ENCODE measurements at places on chromosomes 5 and 9.

GRCh38 chr5:134101686-134102439, 12.6 kb upstream of the TCF7 start:
- peak; percentile 79 for DNase-seq

DNA sequence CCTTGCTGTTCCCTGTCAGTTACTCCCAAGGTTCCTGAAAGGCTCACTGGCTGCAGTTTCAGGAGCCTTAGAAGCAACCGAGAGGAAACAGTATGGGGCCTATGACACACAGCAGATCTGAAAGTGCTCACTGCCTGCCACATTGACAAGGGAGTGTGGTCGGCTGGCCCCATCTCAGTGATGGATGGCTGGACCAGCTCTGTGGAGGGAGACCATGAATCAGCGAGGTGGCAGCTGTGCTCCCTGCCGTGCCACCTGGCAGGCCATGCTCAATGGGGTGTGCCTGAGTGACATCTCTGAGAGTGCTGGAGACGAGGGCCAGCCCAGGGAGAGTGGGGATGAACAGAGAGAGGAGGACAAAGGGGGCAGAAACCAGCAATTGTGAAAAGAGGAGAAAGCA, 49.1 kb downstream of the DOCK2 start:
- no peak for DNase-seq

- no peak for DNase-seq
Measured at GRCh38 chr5:19886123-19886917, 101.7 kb downstream of the CDH18 start.

DNA sequence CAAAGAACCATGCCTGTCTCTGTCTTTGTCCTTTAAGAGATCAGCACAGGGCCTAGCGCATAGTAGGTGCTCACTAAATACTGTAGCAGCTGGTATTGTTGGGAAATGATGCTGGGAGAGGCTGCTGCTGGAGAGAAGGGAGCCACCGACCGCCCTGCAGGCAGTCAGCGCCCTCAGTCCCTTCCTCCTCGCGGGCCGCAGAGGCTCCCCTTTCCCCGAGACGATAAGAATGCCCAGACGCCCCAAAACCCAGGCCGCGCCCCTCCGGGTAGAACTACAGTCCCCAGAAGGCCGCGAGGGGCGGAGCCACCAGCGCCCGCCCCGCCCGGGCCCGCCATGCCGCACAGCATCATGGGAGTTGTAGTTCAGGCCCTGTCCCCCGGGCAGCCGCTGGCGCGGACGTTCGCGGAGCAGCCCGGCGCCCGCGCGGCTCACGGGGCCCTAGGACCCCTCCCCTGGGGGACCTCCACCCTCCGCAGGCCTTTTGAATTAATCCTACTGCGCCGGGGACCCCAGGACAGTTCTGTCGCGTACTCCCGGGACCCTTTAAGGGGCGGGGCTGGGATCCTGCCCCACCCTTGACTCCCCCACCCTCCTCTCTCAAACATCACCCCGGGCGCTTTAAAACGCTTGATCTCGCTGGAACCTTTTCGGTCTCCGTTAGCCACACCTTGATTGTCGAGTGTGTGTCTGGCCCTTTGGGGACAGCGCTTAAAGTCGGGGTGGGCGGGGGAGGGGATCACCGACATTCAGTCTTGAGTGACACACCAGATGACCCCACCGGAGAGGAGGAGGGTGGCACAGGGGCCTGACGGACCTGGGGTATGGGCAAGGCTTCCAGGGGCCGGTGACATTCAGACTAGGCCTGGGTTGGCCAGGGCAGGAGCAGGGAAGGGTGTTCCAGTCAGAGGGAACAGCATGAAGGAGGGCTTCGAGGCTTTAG, 24.8 kb upstream of the IER5L start:
- DNase-seq = peak; percentile 93

- no peak for DNase-seq
Measured at GRCh38 chr5:127596501-127596900, 52.4 kb upstream of the CTXN3 start.

- DNase-seq = no peak
Measured at GRCh38 chr9:3884736-3885135, 358.9 kb upstream of the RFX3 start.

GRCh38 chr9:107368696-107369095, 85.6 kb downstream of the RAD23B start:
- no peak for DNase-seq

DNA sequence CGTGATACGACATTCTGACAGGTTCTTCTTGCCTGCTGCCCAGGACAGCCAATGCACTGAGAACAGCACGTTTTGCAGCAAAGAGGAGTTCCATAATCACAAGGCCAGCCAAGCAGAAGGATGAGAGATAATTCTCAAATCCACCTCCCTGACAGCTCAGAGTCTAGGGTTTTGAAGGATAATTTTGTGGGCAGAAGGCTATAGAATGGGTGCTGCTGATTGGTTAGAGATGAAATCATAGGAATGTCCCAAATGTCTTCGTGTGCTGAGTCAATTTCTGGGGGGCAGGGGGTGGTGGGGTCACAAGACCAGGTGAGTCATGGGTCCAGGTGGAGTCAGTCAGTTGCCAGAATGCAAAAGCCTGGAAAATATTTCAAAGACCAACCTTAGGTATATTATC, 175.5 kb upstream of the SLC30A5 start:
- no peak for DNase-seq

DNA sequence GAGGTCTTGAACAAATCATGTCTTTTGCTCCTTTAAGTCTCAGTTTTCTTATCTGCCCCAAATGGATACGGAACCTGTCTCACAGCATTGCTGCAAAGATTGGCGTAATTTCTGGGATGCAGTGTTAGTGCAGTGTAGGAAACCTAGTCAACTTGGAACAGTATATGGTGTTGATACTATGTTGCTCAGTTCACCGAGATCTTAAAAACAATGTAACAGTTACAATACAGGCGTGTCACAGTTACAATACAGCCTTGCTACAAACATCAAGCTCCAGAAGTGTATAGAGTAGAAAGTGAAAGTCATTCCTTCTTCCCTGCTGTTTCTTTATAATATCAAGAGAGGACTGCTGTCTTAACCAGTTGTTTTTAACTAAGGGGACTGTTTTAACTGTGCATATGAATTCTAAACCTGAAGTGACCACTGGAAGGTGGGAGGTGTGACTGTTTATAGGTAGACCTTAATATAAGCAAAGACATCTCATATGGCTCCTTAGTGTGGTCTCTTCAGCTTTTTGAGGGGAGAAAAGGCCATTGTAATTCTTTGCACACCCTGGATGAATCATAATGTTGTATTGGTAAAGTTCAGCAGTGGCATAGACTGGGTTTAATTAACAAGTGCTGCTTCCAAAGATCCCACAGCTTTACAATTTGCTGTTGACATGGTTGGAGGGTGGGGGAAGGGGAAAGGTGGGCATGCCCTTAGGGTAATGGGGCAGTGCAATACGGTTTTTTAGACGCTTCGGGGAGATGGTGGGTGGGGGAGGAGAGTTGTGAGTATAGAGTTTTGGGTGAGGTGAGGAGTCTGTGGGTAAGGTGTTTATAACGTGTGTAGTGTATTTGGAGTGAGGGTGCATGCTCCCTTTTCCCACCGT, 12.9 kb downstream of the PRRC2B start:
- DNase-seq = no peak

GRCh38 chr5:170571875-170572852, 68.3 kb downstream of the KCNIP1 start:
- no peak for DNase-seq

DNA sequence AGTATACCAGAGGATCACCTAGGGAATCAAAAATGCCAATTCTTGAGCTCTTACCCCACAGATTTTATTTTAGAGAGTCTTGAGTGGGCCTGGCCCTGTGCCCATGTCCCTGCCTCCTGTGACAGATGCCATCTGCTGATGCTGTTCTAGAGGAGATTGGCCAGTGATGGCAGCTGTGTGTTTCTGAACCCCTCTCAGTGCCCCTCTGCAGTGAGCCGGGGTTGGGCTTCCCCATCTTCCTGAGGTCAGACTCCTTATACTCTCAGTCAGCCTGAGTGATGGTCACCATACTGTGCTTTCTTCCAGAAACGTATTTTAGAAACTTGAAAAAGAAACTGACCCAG, 6.1 kb downstream of the PTCD2 start:
- no peak for DNase-seq

DNA sequence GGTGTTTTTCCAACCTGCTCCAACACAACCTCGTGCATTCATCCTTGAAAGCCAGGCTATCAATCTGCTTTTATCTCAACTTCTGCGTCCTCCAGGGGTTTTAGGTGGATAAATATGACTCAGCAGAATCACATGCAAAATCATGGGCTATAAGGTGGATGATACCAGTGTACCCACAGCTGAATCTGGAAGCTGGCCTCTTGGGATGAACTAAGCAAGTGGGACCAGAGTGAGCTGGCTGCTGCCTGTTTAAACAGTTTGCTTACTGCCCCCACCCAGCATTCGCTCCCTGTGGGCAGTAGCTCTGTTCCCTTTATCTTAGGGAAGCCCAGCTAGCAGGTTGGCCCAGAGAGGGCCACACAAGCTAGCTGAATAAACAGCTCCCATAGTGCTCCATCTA, 194.0 kb downstream of the CRB2 start:
- DNase-seq = no peak

- DNase-seq = no peak
Measured at GRCh38 chr9:77851882-77852595, 179.6 kb downstream of the GNAQ start.

- DNase-seq = no peak
Measured at GRCh38 chr5:19619571-19619970, 368.4 kb downstream of the CDH18 start.

DNA sequence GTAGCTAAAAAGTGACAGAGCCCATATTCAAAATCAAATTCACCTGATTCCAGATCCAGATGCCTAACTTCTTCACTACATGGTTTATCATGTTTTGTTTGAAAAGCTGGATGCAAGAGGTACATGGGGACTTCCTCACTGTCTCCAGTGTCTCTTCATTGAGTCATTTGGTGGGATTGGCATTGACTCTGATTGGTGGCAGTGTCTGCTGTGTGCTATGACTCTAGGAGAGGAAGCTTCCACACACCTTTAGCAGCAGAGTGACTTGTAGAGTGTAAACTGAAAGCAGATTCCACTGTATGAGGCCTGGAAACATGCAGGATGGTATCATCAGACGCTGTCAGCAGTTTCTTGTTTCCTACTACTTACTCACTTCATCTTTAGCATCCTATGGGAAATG, 250.9 kb upstream of the SEMA6A start:
- DNase-seq = no peak

DNA sequence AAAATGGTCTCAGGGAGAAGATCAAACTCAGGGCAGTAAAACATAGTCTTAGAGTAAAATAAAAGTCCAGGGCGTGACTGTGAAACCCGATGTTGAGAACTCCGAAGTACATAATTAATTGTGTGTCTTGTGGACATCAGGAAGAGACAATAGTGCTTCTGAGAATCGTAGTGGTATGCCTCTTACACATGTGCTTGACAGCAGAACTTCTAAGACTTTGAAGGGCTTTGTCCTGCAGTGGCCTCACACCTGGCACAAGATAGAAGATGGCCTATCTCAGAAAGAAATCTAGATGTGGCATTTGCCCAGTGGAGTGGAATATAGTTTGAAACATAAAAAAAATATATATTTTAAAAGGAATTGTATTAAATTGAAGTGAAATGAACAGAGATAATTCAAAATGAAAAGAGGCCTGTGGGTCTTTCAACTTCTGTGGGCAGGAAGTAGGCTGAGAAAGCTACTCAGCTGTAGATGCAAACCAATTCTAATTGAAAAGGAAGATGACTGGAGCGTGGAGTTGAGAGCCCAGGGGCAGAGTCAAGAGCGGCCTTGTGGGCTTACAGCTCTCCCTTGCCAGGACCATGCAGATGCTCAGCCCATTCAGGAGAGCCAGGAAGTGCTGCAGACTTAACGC, 468.4 kb downstream of the KDM4C start:
- peak; percentile 24 for DNase-seq

DNA sequence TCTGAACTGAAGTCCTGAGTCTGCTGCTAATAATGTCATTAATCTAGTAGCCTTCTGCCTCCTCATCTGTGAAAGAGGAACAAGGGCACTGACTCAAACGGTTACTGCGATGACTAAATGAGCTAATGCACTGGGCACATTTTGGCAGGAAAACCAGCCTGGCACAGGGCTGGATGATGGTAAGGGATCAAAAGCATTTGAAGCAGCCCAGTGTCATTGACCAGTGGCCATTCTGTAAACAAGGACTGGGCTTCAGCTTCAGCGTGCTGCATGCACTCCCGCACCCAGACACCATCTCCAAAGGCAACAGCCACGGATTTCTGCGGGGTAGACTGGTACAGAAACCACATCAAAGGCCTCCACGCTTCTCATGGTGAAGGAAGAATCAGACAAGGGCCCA, 8.0 kb downstream of the GCNT4 start:
- peak; percentile 17 for DNase-seq

DNA sequence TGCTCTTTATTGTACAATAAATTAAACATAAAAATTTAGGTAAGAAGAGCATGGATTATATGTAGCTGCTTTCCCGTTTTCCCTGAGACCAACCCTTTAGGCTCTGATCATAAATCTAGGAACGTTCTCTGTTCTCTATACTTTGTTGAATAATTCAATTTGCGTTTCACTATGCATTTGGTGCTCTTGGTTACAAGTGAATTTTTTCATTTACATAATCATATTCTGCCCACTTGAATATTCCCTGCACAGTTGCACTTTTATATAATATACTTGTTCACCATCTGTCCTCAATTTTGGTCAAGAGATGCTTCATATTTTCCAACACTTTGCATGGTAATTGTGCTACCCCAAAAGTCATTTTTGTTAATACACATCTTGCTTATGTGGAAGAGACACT, 741.8 kb downstream of the CDH12 start:
- no peak for DNase-seq

GRCh38 chr9:35683323-35683722, 6.4 kb downstream of the TPM2 start:
- no peak for DNase-seq

DNA sequence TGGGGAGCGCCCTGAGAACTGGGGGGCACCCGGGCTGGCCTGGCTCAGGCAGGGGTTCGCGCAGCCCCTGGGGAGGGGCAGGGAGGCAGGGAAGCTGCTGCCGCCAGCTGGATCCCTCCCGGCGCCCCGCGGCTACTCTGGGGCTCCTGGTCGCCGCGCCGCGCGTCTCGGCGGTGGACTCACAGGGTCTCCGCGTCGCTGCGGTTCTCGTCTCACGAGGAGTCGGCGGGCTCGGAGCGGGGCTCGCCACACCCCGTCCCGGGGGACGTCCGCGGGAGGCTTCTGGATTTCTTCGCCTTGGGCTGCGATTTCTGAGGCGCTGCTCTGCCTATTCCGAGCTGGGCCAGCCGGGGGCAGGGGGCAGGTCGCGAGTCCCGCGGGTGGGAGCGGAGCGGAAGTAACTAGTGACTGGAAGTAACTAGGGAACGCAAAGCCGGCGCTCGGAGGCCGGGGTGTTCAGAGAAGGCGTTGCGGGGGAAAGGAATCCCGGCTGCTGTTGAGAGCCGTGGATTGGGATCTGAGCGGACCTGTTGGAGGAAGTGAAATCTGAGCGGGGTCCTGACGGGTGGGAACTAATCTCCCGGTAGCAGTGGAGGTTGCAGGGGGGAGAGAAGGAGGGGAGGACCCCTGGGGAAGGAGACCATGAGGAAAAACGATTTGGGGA, 511 bp downstream of the CYSTM1 start:
- DNase-seq = peak; percentile 45

- DNase-seq = no peak
Measured at GRCh38 chr9:109789556-109789955, 9.6 kb downstream of the PALM2AKAP2 start.
